AG08396 (cell line): ENCODE measurements at places on chromosomes 3 and 15.

DNA sequence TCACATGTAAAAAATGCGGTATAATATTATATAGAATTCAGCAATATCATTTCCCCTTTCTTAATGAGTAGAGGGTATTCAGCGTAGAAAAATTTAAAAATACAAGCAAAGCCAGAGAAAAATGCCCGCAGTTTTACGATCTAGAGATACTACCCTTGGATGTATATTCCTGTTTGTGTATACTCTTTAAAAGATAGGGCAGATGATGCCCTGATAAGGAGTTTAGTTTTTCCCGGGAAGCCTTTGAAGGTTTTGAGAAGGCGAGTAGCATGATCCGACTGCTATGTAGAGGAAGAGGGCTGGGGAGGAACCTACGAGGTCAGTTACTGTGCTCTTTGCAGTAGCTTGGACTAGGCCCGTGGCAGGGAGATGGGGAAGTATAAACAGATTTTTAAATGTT, 1.2 kb downstream of the YEATS2 start:
- DNase-seq, result peak; percentile 34

- peak; percentile 30 for DNase-seq
These were observed 10.4 kb downstream of the ATP2B2 start for GRCh38 chr3:10495003-10495402.

GRCh38 chr3:160531311-160531710, 34.1 kb downstream of the KPNA4 start:
- no peak for DNase-seq

DNA sequence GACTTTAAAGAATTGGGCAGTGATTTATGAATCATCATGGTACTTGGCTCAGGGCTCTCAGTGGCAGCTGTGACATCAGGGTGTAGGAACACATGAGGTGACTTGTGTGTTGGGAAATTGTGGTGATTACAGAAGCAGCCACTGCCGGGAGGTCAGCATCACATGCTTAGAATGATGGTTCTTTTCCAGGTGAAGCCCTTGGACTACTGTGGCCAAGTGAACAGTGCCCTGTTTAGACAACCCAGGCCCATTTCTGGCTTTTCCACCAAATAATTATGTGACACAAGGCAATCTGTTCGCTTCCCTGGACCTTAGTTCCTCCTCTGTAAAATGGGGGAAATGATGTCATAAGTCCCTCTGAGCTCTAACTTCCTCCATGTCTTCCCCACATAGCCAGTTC, 139.7 kb upstream of the ROPN1 start:
- no peak for DNase-seq

DNA sequence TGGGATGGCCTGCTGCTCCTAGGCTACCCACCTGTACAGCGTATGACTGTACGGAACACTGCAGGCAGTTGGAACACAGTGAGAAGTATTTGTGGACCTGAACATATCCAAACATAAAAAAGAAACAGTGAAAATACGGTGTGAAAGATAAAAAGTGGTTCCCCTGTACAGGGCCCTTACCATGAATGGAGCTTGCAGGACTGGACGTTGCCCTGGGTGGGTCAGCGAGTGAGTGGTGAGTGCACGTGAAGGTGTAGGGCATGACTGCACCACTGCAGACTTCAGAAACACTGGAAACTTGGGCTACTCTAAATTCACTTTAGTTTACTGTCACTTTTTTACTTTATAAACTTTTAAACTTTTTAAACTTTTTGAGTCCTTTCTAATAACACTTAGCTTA, 71.2 kb upstream of the SLC6A6 start:
- DNase-seq, result no peak

DNA sequence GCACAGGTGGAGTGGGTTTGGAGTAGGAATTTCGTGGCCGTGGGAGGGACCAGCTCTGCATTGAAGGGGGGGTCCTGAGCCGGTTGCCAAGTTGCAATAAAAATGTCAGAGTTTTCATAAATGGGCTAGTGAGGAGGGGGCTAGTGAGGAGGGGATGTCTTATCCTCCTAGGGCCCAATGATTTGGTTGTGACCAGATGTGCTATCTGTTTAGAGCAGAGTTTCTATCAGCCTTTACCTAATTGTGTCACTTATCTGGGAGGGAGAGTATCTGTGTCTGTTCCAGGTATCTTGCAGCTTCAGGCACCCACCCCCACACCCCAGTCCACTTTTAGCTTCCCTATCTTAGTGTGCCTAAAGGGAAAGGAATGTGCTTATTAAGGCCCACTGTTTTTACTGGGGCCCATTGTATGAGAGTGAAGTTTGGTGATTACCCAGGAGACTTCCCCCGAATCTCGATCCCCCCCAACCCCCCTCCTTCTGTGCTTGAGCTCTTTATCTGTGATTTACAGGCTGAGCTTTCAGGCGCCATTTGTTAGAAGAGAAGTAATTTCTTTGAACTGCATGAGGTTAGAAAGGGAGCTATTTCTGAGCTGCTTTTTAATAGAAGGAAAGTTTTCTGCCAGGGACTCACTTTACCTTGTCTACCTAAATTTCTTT, 42.6 kb downstream of the PPCDC start:
- DNase-seq, result no peak

DNA sequence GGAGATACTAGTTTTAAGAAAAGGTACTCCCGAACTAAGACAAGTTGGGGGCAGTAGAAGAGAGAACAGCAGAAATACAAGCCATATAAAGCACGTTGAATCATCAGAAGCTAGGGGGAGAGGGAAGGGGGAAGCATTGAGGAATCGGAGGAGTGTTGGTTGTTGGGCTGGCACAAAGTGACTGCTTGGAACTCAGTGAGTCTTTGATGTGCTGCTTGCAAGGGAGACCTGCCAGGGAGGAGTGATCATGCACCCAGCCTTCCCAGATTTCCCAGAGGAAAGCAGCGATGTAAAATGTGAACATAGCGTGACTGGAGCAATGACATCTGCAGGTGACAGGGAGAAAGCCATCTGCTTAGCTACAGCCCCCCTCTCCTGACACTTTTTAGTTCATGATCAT, 192.4 kb upstream of the IL12A start:
- DNase-seq, result no peak

DNA sequence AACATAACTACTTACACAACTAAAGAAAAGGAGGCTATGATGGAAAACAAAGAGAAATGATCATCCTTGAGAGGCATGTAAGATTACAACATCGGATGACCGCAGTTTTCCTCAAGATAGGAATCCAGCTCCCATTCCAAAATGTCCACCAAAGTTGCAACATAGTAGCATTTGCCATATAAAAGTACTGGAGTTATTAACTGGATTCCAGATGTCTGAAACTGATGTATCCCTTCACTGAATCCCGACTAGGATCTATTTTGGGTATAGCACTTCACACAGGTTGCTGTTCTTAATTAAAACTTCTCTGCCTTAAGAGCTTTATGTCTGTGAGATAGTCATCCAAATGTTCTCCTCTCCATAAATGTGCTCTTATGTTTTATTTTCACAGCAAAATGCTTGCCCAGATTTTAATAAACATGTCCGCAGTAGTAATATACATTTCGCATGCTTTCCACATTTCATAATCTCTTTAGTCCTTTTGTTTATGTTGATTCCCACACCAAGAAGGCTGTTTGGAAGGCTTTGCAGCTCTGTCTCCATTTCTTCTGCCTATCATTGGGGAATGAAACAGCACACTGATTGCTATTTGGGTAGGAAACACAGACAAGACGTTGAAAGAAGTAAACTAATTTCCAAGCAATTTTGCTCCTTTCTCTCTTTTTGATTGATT, 716.5 kb upstream of the CFAP20DC start:
- peak; percentile 29 for DNase-seq

DNA sequence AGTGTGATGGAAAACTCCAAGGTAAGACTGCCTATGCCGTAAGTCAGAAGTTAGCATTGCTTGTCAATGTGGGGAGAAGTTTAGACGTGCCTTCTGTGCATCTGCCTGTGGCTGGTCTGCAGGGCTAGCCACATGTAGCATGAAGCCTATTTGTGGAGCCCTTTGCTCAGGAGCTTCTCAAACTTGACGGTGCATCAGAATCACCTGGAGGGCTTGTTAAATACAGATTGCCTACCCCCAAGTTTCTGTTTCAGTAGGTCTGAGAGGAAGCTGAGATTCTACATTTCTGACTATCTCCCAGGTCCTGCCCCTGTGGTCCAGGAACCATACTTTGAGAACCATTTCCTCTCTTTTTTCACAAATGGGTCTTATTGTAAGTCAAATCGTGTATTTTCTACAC, 292.1 kb upstream of the TPM1 start:
- no peak for DNase-seq

DNA sequence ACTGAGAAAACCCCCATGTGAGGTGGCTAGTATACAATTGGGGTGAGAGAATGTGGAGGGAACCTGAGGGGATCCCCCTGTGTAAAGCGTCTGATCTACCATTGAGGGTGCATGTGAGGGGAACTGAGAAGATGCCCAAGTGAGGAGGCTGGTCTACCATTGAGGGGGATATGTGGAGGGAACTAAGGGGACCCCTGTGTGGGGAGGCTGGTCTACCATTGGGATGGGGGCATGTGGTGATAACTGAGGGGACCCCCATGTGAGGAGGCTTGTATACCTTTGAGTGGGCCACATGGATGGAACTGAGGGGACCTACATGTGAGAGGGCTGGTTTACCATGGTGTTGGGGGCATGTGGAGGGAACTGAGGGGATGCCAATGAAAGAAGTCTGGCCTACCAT, 160.8 kb downstream of the FBLN2 start:
- DNase-seq, result no peak

DNA sequence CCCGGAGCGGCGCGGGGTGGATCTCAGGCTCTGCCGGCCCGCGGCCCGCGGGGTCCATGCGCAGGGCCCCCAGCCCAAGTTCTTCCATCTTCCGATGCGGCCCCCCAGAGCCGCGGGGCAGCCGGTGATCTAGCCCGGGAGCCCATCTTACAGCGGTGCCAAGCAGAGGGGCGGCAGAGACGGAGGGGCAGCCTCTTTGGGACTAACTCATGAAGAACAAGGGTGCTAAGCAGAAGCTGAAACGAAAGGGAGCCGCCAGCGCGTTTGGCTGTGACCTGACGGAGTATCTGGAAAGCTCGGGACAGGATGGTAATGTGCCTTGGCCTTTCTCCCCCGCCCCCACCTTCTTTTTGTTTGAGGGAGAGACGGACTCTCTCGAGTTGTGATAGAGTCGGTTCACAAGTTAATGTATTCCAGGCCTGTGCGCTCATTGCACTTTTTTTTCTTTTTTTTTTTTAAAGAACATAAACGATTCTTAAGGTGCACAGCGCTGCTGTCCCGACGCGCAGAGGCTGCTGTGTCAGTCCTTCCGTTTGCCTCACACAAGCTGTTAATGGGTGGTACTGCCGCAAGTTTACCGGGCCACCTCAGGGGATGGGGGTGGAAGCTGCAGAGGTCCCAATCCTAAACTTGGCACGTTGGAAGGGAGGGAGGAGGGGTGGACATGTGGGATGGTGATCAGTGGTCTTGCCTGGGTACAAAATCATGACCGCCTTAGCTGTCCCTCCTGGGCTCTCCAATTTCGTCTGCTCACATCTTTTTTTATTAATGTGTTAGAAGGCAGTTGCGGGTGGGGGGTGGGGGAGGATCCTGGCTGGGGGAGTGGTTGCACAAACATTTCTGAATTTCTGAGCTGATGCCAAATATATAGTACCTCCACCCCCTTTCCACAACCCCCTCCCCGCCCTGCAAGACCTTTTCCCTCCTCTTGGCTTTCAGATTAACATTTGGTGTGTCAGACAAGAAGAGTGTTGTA, 801 bp downstream of the ARHGAP31 start:
- peak; percentile 28 for DNase-seq

DNA sequence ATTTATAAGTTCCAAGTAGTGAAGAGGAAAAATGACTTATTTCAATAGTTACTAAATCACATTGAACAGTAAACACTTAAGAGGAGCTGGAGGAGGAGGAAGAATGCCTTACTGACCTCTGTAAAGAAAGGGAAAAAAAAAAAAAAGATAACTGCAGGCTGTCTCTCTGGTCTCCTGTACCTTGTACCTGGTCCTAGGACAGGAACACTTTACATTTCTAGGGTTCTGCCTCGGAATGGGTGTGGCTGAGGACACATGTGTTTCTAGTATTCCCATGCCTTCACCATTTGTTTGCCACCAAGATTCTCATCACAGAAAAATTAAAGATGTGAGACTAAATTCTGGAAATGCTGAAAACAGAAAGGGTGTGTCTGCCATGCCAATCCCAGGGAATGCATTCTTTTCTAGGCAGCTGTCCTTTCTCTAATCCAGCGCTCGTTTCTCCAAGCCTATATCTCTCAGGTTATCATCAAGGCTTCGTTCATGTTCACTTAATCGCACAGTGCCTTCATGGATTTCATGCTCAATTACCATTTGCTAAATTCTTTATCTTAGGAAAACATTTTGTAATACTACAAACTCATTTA, 1208.3 kb downstream of the OTOL1 start:
- DNase-seq, result no peak
